T-helper 22 cell (primary cell): ENCODE measurements at places on chromosomes 13 and 19.

DNA sequence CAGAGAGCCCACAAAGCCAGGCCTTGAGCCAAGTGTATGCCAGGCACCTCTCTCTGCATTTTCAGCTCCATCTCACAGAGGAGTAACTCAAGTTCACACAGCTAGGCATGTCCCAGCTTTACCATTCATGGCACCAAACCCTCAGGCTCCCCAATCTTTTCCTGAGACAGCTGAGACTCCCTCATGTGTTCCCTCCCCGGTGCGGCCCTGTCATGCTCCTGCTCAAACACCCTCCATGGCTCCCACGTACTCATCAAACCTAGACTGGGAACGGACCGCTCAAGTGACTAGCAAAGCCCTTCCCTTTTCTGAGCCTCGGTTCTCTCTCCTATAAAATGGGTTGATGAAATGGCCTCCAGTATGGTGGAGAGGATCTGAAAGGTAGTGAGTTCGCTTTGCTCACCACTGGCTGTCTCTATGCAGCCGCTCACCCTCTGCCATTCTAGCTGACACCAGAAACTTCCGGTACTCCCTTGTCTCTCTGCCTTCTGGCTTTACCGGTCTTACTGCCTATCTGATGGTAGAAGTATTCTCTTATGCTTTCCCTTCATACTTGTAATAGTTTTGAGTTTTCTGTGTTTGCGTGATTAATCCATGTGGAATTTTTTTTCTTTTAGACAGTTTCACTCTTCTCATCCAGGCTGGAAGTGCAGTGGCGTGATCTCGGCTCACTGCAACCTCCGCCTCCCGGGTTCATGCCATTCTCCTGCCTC is 7.8 kb upstream of the SLC44A2 start:
- DNase-seq, result no peak

GRCh38 chr19:45352914-45353796 is 12.6 kb downstream of the KLC3 start:
- no peak for DNase-seq

DNA sequence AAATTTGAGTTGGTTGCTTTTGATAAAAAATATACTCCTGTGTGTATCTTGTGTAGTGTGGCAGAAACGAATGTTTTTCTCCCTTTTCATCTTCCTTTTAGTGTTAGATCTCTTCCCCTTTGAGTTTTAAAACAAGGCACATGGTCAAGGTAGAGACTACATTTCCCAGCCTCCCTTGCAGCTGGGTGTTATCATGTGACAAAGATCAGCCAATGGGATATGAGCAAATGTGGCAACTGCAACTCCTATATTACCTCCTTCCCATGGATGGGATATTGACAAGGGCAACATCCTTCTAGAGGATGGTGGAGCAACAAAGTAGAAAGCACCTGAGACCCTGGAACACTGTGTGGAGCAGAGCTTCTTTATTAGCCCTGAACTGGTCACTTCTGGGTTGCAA is 42.4 kb downstream of the ADGRE3 start:
- no peak for DNase-seq

GRCh38 chr13:20672772-20673171 is 30.7 kb upstream of the IL17D start:
- DNase-seq, result no peak

DNA sequence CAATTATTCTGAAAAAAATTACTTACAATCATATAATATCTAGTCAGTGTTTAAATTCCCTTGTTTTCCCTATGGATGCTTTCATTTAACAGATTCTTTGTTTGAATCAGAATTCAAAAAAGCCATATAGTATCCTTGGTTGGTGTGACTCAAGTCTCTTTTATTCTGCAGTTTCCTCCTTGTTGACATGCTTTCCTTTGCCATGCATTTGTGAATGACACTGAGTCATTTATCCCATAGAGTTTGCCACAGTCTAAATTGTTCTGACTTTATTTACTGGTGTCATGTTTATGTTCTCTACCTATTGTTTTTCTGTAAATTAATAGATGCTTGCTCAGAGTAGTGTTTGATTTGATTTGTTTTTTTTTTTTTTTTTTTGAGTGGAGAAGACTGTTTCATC is 893.8 kb upstream of the SLC10A2 start:
- no peak for DNase-seq

GRCh38 chr13:112759827-112760226 is 70.0 kb downstream of the ATP11A start:
- DNase-seq, result no peak
